ENCODE measurements at places on chromosomes 1 and 21.

DNA sequence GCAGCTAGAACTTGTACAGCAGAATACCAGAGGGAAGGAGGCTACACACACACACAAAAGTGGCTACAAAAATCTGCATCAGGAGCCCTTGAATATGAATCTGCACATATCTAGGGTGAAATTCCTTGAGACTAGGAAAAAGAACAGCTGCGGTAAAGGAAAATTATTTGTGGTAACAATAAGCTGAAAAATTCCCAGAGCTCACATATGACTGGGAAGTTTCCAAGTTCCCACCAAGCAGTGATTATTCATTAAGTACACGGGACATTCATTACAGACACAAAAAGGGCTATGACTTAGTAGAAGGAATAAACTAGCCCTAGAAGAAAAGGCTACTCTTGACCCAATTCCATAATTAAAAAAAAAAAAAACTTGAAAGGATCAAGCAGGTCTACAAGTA is 149.5 kb upstream of the BACE2 start:
- DNase-seq, result no peak

- no peak for DNase-seq
Observed at GRCh38 chr1:246631426-246631825, 65.2 kb downstream of the CNST start.

DNA sequence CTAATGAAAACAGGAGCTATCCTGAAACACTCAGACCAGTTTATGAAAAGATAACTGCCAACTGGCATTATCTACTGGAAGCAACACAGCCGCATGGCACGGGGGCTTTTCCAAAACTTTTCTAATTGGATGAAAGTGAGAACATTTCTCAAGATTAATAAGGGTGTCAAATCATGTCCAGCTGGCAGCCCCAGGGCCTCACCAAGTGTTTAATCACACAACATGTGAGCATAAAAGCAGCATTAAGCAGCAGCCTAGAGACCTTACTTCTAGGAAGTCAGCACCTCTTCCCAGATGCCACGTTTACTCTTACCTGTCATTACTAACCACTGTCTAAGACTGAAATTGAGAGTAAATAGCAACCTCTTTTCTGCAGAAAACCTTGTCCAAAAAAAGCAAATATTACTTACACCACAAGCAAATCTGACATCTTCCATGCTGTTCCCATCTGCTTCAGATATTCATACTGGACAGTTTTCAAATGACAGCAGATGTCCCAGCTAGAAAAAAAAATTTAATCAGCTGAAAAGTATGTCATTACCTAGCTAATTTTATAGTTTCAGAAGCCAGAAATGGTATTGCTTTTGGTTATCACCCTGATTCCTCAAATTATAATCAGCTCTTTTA is 341.5 kb upstream of the ZP4 start:
- no peak for DNase-seq

- no peak for DNase-seq
Observed at GRCh38 chr1:29117381-29117780, 6.3 kb downstream of the TMEM200B start.

DNA sequence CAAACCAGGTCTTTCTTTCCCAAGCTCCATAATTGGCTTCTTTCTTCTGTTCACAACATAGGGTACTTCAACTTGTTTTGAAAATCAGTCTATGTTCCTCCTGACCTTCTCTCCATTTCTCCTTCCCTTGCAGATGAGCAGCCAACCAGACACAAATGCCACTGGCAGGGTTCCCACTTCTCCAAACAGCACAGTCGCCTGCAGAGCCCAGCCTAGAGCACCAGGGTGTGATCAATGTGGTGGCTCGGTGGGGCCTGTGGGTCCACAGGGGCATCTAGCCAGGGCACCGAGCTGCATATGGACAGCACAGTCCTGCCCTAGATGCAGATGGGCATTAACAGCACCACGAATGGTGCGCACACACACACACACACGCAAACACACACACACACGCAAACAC is 112.8 kb downstream of the NPHP4 start:
- DNase-seq, result no peak

DNA sequence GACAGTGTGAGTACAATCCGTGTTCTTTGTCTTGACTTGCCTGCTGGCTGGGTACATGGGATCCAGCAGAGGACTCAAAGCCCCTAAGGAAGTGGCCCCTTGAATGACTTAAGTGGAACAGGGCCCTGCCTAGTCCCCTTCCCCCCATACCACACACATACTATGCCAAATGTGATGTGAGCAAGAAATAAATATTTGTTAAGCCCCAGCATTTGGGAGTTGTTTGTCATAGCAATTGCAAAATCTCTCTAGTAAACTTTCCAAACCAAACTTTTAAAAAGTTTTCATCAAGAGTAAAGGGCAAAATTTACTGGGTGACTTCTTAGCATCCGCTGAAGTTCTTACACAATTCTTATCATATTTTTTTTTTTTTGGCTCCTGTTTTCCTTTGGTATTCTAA is 32.5 kb upstream of the CACHD1 start:
- no peak for DNase-seq

GRCh38 chr1:59569198-59569597 is 245.6 kb upstream of the HOOK1 start:
- no peak for DNase-seq

GRCh38 chr1:224615861-224616755 is at the start of gene CNIH3:
Gene CNIH3, plus strand, starts transcription at chr1:224616317. Its CDS starts 858 bp downstream, at chr1:224617175.
- no peak for DNase-seq

DNA sequence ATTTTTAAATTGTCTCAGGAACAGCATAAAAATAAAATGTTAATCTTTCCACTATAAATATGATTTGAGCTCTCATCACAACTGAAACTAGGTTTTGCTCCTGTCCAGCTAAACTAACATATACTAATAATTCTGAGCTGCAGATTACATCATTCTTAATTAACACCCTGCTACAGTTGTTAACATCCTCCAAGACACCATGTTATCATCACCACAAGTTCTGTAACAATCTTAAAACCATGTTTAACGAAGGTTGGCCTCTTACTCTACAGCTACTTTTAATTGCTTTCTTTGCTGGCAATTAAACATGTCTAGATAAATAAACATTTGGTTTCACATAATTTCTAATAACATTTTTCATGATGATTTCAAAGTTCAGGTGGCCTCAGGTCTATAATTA is 240.9 kb downstream of the FAF1 start:
- no peak for DNase-seq

DNA sequence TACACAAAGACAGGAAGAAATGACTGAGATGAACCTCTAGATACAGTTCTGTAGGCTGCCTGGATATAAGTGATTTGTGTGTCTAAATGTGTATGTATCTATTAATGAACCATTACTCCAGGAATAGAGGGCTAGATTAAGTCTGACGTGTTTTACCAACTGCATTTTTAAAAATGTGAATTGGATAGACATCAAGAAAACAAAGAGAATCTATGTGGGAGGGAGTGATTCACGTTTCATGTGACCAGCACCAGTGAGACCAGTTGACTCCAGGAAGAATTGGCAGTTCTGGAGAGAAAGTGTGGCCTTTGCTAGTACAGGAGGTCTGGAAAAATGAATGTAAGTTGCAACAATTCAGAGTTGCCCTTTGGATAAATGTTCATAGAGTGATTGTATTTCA is 53.4 kb upstream of the RGS21 start:
- DNase-seq, result no peak

GRCh38 chr1:240611619-240612480 is at the start of gene GREM2:
Gene GREM2, minus strand, starts transcription at chr1:240612155. Its CDS starts 118,680 bp downstream, at chr1:240493475.
- DNase-seq, result no peak

DNA sequence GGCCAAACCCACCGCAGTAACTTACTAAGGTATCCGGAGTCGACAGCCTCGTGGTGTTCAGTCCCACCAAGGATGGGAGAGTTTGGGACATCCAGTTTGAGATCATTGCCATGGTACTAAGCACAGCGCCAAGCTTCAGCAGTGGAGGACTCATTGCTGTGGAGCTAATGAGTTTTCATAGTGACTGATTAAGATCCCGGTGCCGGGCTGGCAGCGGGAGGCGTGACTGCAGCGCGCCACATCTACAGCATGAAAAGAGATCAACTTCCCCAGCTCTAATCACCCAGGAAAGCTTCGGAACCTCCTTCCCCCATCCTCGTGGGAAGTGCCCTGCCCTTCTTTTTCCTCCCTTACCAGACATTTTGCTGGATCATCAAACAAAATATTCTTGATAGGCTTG is 149.9 kb downstream of the OLFM3 start:
- DNase-seq, result no peak

DNA sequence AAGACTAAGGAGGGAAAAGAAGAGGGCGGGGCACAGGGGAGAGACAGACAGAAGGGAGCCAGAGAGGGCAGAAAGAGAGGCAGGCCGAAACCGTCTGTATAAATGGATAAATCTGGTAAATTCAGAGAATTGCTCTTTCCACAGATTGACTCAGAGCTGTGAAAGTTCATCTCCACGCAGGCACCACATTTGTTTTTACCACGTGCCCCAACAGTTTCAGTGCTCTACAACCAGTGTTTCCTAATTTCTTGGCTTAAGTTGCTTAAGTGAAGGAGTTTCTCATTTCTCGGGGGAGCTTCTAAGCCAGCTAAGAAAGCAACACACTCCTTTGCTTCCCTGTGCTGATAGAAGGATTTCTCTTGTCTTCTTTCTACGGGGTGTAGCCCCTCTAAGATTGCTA is 87.1 kb downstream of the ENAH start:
- no peak for DNase-seq

- no peak for DNase-seq
Observed at GRCh38 chr1:163202833-163203451, at the start of gene RGS5. Gene RGS5, minus strand, starts transcription at chr1:163202916. Its CDS starts 81 bp downstream, at chr1:163202835.

DNA sequence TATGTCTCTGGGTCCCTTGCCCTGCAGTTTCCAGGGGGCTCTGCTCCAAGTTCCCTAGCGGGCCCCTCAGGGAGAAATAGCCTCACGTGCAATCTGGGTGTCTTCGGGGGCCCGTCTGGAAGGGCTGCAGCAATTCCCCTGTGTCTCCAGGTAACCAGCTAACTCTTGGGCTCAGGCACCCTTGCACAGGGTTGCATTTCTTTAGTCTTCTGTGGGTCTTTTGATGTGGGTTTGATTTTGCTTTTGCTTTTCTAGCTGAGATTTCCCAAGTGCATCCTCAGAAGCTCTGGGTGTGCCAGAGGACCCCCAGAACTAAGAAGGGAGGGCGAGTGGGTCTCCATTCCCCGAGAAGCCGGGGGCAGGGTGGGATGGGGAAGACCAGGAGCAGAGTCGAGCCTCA is 75.7 kb downstream of the SPSB1 start:
- DNase-seq, result no peak

- no peak for DNase-seq
Observed at GRCh38 chr1:88685259-88685620, 1.2 kb downstream of the PKN2 start.

GRCh38 chr1:7149080-7149838 is 364.0 kb downstream of the CAMTA1 start:
- DNase-seq, result no peak

DNA sequence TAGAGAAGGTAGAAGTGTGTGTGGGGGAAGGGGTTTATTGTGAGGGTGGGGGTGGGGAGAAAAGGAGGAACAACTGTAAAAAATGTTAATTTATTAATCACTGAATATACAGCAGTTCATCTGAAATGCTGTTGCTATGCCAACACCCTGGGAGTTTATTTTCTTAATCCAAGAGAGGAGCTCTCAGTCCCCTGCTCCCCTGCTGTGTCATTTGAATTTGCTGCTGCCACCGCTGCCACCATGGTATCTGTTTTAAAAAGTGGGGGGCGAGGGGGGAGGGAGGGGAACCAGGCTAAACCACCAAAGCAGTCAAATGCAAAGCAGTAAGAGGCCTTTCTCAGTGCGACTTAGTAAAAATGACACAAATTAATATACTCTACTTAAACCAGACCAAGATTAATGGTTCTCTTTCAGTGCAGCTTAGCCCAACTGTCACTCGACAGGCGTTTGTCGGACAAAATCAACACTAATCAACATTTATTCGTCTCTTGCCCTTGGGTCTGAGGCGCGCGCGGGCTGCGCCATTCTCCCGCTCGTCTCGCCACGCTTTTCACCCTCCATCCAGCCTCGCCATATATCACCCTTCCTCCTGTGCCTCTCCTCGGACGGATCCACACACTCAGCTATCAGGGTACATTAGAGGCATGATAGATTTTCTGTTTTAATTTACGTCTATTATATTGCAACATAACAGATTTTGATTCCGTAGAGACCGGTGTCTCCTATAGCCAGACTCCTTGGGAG is 76.2 kb downstream of the PBX1 start:
- DNase-seq, result no peak

GRCh38 chr1:230306169-230306568 is 120.0 kb downstream of the PGBD5 start:
- no peak for DNase-seq

DNA sequence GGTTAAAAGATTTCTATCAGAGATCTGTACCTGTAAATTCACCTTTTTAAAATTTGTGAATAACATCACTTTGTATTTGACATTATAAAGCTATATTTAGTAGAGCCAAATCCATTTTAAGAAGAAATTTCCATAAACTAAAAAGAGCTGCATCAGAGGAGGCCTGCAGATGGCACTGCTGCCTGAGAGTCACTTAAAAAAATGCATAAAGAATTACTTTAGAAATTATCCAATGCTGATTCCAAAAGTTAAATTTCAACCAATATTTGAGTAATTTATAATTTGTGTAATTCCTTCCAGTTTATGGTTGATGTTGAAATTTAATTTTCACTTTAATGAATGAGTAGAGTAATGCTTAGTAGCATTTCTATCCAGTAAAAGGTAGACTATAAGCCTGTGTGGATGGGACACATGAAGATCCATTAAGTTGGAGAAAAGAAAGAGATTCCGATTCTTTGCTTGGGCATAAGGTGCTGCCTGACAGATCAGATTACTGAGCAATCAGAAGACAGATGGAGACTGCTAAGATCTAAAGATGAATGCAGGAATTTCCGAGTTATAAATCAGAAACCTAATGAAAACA is 20.7 kb upstream of the RPE65 start:
- DNase-seq, result no peak

- DNase-seq, result no peak
Observed at GRCh38 chr1:53576381-53576801, 117.2 kb downstream of the DMRTB1 start.

DNA sequence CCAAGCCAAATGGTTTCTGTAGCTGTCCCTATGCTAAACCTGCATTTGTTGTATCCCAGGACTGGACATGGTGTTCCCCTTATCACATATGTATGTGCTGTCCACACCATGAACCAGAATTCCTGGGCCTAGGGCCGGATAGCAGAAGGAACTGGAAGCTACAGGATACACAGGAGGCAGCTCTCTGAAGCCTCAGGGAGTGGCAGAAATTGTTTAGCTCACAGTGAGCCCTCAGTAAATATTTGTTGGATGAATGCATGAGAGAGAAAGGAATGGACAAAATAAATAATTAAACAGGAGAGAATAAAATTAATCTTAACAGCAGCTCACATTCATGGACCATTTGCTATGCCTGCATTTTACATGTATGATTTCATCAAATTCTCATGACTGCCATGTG is 2.1 kb downstream of the NIPAL3 start:
- DNase-seq, result no peak

GRCh38 chr21:34582506-34583150 is 32.3 kb downstream of the RCAN1 start:
- DNase-seq, result peak; percentile 70
